ENCODE measurements at places on chromosomes 12 and 14.
A peak's percentile ranks its signal among the peaks of the same experiment; 100 is the strongest.

DNA sequence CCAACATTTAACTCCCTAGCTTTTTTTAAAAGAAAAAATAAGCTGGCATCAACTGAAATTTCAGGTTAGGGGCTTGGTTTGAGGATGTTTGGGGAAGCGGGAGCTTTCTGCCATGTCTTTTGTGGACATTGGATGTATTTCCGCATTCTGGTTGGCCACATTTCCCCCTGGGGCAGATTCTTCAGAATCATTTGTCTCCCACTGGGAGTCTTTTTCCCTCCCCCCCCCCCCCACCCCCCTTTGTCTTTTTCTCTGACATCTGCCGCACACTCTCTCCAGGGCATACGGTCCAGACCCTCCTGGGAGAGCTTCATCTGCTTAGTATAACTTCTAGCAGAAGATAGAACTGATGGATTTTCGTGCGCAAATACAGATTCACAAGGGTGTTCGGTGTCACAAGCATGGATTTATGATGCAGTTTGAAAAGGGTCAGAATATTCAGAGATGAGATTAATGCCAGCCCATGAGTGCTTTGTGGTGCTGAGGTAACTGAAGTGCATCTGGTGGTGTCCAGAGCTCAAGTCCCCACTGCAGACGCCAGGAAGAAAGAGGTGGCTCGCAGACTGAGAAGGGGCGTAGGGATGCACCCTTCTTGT is 40.2 kb downstream of the ETV6 start:
- DNase-seq: no peak

GRCh38 chr12:75991753-75992152 is 39.8 kb downstream of the PHLDA1 start:
- DNase-seq: no peak

DNA sequence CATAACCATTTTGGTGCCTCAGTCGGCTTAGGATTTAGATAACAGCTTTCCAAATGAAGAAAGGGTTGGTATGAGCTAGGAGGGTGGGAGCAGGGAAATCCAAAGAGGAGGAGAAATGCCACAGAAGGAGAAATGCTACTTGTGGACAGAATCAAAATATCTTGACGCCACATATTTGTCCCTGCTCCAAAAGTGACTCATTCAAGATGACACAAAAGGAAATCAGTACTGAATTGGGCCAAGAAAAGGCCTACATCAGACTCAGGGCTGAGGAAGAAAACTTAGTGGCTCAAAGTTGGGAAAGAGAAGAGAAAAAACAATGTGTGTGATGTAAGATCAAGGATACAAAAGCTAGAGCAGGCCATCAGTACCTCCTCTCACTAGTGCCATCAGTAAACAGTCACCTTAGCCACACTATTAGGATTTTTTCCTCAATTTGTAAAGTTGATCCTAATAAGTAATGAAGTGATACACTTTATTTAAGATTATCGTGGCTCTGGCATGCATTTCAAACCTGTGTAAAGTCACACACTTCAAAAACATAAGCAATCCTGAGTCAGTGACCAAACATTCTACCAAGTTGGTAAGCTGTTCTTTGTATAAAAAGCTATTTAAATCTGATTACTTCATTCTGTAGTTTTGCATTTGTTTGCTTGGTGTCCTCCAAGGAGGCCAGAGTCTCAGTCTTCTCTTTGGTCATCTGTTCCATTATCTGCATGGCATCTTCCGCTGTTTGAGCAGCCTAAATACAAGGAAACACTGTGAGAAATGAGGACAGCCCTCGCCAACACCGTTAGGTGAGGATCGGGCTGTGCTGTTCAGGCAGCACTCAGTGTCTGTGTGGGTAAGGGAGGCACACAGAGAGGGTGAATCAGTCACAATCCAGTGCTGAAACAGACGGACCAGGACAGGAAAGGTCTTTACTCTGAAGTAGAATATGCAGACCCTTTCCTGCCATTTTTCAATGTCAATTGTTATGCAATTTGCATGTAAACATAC is 52.6 kb upstream of the VPS33A start:
- no peak for DNase-seq

- DNase-seq: no peak
Measured at GRCh38 chr14:74299061-74299545, 3.6 kb downstream of the ABCD4 start.

- DNase-seq: no peak
Measured at GRCh38 chr14:30015489-30015888, 87.8 kb upstream of the PRKD1 start.

- DNase-seq: no peak
Measured at GRCh38 chr14:105085766-105086165, 20.5 kb upstream of the GPR132 start.

DNA sequence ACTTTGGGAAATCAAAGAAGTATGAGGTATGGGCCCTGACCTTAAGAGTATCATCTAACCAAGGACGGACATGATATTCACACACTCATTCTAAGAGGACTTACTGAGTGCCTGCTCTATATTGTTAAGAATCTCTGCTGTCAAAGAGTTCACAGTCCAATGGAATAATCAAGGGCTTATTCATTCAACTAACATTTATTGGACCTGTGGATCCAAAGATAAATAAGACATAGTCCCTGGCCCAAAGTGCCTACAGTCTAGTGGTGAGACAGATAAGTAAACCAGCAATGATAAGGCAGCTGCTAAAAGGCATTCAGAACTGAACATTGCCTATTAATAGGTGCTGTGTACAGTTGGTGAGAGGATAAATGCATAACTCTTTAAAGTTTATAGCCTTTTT is 11.0 kb downstream of the WDR20 start:
- no peak for DNase-seq

DNA sequence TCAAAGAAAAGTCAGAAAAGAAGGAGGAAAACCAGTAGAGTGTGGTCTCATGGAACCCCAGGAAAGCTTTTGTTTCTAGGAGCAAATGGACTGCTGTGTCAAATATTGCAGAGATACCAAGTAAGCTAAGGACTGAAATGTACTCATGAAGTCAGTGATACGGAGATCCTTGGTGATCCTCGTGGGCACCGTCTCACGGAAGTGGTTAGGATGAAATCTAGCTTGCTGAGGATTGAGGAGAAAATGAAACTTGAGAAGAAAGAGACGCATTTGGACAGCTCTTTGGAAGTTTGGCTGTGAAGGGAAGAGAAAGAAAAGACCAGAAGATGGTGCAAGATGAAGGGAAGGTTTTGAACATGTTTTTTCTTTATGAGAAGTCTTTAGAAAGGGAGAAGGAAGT is 104.0 kb upstream of the CCND2 start:
- DNase-seq: no peak

DNA sequence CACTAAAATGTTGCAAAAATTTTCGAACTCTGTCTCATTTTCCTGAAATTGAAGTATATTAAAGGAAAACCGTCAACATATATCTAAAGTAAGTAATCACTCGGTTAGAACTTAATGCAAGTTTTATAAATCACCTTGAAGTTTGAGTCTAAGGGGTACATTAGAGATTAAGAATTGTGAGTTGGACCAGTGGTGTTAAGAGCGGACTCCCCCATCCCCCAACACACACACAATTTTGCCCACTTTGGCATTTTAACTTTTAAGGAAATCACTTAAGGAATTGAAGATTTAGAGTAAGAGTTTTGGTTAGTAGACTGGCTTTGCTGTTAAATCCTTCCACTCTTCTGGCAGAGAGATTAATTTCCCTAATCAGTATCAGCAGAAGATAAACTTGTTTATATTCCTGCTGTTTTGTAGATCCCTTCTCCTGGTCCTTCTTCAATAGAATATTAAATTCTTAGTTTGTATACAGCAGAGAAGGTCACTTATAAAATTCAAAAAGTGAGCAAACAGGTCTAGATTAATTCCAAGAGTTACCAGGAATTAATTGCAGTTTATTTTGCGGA is 1.5 kb downstream of the HIF1A start:
- no peak for DNase-seq

DNA sequence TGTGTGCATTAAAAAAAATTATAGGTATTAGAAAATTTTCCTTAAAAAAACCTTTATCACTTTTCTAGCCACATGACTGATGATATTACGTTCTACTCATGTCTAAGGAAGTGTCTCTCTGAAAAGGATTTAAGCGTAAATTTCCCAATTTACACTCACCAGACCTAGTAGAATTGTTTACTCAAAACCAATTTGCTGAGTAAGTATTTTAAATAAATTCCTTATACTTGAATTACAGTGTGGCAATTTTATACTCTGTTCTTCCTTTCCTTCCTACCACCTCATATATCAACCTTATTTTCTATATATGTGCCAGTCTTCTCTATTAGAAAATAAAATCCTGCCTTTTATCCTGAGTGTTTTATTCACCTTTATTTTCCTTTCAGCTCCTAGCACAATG is 1035.1 kb downstream of the TRHDE start:
- DNase-seq: no peak

- no peak for DNase-seq
Measured at GRCh38 chr14:93085911-93086310, 29.8 kb downstream of the ITPK1 start.

- no peak for DNase-seq
Measured at GRCh38 chr12:109817627-109818231, 15.5 kb downstream of the TRPV4 start.

GRCh38 chr12:49983892-49984291 is 11.1 kb downstream of the AQP6 start:
- DNase-seq: no peak

- DNase-seq: no peak
Measured at GRCh38 chr12:57131896-57132744, 3.8 kb downstream of the LRP1 start.

- DNase-seq: peak; percentile 43
Measured at GRCh38 chr14:73634011-73634833, 10.6 kb upstream of the DNAL1 start.

GRCh38 chr12:92144631-92145480 is 790 bp downstream of the BTG1 start:
- DNase-seq: no peak

DNA sequence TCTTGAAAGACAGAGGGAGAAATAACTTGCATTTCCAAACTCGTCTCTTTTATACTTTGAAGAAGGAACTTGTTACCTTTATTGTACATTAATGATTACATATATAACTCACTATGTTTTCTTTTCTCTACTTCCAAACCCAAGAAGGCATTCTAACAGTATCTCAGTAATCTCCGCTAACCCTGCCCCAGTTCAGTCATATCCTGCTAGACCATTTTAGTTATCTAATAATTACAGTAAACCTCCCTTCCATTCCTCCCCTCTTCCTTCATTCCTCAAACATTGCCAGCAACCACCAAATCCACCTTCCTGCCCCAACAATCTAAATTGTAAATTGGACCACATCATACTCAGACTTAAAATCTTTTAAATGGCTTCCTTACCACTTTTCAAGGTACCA is 30.6 kb downstream of the STK38L start:
- no peak for DNase-seq

DNA sequence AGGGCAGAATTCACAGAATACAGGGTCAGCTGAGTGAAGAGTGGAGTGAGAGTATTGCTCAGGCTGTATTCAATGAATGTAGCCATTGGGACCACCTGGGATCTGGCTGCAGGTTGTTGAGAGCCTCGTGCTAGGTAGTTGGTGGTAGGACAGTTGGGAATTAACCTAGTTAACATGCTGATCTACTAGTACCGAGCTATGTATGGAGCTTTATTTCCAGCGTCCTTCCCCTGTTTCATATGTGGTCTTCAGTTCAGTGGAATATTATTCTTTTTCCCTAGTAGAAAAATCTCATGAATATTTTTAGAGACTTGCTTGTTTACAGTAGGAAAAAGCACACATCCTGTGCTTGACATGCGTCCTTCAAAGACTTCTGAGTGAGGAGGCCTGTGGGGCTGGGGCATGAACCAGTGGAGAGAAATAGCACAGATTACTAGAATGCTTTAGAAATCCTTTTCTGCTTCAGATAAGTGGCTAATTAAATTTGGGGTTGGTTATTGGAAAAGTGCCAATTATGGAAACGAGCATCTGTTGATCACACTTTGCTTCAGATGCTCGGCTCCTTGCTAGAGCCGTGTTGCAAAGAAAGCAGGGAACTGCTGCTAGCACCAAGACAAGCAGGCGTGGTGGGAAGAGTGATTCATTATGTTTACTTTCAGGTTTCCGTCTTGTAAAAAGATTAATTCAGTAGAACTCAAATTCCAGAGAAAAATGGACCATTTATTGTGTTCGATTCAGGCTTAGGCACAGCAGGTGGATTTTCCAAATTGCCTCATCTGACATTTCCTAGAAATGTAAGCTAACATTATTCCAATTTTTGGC is 53.6 kb downstream of the ARF6 start:
- peak; percentile 89 for DNase-seq

DNA sequence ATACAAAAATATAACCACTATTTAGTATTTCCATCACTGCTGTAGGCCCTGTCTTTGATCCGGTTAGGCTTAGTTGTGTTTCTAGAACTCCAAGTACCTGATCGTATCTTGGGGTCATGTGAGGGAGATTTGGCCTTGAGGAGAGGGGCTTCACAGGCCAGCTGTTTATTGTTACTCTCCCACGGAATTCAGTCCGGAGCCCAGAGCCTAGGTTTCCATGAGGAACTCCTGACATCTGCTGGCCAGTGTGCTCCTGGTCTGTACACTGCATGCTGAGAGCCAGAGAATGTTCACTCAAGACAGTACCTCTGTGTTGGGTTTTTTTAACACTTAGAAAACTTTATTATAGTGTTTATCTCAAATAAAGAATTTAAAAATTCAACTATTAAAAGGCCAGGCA is 341.0 kb upstream of the TMEM132C start:
- peak; percentile 0 for DNase-seq

- no peak for DNase-seq
Measured at GRCh38 chr14:81385419-81385818, 14.7 kb downstream of the STON2 start.

DNA sequence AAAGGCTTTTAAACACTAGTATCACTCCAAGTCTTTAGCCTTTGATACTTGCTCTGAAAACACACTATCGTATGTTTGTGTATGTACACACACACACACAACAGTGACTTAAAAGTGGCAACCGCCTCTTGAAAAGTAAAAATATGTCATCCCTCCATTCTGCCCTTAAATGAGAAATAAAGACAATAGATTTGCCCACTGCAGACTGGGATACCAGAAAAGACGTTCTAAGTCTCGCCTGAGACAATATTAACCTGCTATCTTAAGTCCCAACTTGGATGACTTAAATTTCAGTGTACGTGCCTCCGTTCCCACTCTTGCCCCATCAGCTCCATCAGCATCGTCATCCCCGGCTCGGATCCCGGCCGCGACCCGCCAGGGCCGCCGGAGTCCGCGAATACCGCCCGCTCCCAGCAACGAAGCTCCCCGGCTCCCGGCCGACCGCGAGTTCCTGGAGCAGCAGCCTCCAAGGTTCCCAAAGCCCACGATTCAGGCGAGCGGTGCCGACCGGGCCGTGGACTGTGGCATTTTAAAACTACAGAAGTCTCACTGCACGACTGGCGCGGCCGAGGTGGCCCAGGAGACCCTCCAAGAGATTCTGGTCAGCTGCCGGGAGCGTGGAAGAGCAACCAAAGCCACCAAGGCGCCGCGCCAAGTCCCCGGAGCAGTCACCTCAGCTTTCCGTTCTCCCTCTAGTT is 2.8 kb upstream of the ARID2 start:
- peak; percentile 34 for DNase-seq

DNA sequence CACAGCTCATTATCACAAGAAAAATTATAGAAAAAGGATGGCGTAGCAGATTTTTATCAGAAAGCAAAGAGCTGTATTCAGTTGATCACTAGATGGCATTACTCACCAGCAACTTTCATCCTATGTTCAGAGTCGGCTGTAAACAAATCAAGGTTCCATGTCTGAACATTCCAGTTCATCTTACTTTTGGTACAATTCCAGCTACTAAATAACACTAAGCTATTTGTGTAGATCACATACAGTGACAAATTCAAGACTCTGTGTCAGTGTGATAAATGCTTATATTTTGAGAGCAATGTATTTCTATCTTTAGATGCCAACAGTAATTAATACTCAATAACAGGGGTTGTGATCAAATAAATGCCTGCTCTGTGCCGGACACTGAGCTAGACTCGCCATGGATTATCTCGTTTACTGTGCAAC is 30.1 kb downstream of the NRDE2 start:
- DNase-seq: peak; percentile 31

GRCh38 chr14:68510201-68511128 is 282.4 kb downstream of the ZFP36L1 start:
- DNase-seq: no peak
